ENCODE measurements at places on chromosomes 13 and 19.
A peak's percentile ranks its signal among the peaks of the same experiment; 100 is the strongest.

GRCh38 chr19:34838248-34838647 lies 65.2 kb upstream of the ZNF599 start:
- DNase-seq, result no peak

- DNase-seq, result no peak
Observed at GRCh38 chr13:40485611-40486517, 180.6 kb downstream of the FOXO1 start.

DNA sequence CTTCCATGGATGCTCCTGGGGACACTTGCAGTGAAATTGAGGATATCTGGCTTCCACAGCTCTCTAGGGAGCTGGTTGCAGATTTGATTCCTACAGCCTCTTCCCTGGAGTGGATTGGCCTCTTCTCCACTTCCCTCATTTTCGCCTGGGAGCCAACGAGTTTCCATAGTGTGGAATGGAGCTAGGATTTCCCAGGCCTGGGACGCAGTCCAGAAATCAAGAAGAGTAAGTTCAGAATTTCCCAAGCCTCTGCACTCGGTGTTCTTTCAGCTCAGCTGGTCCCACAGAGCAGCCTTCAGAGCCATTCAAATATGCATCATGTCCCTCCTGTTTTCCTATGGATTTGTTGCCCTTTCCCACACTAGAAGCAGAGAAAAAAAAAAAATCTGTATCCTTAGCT lies 68.2 kb downstream of the RAP2A start:
- no peak for DNase-seq

DNA sequence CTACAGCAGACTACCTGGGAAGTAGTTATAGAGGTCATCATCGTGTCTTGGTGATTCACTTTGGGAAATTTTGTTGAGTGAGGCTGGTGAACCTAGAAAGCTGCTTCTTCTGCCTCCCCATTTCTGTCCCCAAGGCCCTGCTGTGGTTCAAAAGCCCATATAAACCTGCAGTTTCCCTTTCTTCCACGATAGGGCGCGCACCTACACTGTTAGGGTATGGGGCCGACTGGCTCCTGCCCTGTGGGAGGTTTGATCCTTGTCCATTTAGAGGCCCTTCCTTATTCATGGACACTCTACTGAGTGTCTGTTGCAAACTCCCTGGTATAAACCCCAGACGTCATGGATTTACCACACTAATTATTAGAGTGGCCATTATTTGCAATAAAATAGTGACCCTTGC lies 191.8 kb downstream of the GGACT start:
- DNase-seq, result no peak

DNA sequence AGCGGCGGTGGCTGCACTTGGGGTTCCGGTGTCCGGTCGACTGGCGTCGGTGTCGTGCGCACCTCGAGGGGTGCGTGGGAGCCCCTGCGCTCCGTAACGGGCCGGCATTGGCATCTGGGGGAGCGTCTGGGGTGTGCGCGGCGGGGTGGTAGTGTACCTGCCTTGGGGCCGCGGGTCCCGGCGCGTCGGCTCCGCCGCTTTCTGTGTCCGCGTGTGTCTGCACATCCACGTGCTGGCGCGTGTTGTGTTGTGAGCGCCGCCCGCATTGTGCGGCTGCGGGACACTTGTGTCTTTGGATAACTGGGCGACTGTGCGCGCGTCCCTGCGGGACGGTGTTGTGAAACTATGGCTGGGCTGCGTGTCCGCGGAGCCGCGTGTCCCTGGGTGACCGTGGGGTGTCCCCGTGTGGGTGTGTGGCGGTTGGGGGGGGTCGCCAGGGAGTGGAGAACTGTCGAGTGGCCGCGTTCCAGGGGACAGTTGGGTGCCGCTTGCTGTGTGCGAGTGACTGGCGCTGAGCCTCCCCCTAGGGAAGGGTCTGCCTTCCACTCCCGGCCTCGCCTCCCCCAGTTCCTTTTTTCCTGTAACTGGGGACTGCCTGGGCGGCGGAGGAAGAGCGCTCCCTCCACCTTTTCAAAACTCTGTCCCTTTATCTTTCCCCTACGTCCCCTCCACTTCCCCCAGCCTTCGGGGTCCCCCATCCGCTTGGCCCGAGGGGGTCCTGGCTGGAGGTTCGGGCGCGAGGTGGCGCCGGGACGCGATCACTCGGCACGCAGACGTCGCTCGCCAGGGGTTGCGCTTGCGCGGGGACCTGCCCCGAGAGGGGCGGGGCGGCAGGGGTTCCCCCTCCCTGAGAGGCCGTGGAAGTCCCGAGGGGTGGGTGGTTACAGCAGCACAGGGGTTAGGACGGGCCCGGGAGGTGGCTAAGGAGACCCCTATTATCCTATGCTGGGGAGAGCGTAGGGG lies 5.7 kb upstream of the NFIC start:
- DNase-seq, result no peak

DNA sequence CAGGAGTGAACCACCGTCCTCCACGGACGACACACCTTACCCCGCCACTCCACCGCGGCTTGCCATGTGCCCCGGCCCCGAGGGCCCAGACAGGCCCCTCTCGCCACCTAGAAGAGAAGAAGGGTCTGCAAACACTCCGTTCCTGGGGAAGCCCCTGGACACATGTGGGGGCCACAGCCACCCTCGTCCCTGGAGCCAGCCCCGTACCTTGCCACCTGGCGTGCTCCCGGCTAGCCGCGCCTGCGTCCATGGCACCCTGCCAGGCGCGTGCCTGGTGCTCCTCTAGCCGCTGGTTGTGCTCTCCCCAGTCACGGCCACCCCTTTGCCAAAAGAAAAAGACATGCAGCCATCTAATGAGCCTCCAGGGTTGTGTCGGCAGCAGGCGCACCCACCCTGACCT lies 19.9 kb upstream of the TINCR start:
- peak; percentile 64 for DNase-seq

DNA sequence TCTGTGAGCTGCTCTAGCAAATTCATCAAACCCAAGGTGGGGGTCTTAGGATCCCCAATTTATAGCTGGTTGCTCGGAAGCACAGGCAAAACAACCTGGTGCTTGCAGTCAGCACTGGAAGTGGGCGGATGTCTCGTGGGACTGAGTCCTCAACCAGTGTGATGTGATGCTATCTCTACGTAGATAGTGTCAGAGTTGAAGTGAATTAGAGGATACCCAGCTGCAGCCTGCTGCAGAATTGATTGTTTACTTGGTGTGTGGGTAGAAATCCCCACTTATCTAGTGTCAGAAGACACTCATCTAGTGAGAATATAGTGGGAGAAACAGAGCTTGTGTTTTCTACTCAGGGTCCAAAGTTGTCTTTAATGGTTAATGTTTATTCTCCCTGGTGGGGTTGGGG lies 63.3 kb downstream of the CBY2 start:
- no peak for DNase-seq

GRCh38 chr19:24101459-24102115 lies 14.6 kb downstream of the ZNF254 start:
- DNase-seq, result no peak

DNA sequence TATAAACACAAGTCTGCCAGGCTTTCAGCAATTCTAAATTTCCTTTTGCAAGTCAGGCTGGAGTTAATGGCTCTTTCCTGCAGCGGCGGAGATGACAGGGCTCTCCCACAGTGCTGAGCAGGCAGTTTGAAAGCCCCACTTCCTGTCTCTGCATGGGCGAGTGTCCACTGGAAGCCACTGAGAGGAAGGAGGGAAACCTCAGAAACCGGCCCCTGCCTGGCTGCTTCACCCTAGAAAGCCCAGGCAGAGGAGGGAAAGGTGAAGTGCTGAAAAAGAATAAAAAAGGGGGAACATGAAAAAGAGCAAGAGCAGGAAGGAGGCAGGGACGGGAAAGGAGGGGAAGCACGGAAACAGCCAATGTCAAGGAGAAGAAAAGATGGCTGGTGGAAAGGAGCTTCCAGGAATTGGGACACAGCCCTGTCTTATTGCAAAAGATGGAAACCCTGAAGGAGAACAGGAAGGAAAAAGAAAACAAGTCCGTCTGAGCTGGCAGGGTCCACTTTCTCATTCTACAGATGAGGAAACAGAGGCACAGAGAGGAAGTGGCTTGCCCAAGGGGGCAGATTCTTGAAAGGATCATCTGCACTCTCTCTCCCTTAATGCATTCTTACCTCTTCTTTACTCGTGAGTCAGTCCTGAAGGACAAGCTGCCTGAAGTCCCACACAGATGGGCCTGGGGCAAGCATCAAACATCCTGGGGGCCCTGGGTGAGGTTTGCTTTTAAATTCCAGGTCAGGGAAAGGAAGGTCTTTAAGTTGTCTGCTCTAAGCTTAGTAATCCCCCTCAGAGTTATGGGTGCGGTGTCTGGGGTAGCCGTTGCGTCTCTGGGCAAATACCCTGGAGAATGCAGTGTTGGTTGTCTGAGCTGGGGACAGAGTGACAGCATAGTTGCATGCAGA lies 38.8 kb upstream of the ALOX5AP start:
- DNase-seq, result no peak

DNA sequence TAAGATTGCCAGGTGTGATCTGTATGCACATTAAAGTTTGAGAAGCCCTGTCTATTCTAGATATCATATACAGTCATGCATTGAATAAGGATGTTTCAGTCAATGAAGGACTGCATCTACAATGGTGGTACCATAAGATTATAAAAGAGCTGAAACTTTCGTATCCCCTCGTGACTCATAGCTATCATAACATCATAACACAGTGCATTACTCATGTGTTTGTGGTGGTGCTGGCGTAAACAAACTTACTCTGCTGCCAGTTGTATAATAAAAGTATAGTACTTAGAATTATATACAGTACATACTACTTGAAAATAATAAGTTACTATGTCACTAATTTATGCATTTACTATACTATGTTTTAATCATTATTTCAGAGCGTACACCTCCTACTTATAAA lies 489.3 kb downstream of the GPC6 start:
- DNase-seq, result no peak

DNA sequence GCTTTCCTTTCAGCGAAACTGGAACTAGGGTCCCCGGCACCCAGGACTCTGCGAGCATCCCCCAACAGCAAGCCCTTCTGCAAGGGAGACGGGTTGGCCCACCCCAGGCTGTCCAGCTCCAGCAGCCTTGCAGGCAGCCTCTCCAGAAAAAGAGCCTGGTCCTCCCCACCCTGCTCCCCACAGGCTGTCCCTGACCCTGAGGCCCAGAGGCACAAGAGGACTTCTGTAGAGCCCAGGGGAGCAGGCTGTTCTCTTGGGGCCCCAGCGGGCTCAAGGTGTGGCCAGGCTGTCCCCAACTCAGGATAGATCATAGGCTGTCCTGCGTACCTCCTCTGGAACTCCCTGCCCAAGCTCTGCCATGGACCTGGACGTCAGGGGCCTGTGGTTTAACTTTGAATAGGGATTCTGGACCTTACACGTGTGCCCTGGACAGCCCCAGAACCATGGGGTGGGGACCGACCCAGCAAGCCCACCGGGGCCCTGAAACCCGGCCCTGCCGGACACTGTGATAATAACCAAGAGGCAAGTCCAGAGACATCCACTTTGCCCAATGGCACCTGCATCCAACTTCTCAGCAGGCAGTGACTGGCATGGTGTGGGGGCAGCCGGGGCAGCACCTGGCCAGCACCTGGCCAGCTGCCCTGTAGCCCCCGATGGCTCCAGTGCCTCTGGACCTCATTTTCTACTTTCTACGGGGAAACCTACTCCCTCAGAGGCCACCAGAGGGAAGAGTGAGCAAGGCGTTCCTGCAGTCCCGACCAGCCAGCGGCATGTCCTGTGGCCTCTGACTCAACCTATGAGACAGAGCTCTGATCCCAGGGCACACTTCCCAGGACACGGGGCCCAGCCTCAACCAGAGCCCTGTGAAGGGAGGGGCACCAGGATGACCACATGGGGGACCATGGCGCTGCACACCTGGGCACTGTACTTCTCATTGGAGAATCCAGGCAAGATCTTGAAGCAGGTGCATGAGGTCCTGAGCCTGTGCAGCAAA lies 50.9 kb upstream of the TPM4 start:
- DNase-seq, result no peak

- DNase-seq, result no peak
Observed at GRCh38 chr13:30523211-30523610, 57.5 kb upstream of the HMGB1 start.

GRCh38 chr19:54108496-54108895 lies 5.8 kb downstream of the NDUFA3 start:
- DNase-seq, result no peak

GRCh38 chr13:75443356-75443958 lies 38.5 kb downstream of the TBC1D4 start:
- DNase-seq, result no peak

Measured in NCI-H510A (cell line).